ENCODE measurements at places on chromosomes 5 and 9.

DNA sequence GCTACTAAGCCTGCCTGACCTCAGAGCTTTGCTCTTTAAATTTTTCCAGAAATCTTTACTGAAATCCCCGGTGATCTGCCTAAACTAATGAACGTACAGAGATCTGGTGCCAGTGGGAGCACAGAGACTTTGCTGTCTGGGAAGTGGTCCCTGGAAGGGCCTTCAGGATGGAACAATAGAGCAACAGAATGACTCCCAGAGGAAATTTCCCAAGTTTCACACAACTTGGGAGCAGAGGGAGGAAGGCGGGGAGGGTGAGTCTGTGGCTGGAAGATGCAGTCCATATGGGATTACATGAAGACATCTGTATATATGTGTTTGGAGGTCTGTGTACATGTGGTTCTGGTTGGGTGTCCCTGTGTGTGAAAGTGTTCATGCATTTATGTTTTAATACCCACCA, 638.3 kb downstream of the CCDC171 start:
- no peak for DNase-seq

GRCh38 chr5:2262620-2263019, 379.9 kb upstream of the IRX4 start:
- DNase-seq = no peak

DNA sequence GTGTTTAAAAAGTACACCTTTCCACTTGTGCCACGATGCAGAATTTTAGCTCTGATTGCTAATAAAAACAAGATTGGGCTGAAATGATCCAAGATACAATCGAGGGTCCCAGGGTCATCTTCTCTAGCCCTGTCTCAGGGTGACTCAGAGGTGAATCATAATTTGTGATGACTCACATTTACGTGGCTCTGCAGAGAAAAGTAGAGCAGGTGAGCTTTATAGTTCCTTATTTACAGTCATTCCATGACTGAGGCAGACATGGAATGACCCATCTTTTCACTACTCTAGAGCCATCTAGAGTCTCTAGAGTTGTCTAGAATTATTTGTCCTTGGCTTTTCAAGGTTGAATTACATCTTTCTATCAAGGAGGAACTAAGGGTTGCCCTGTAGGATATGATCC, 155.2 kb downstream of the GAS1 start:
- DNase-seq = no peak

DNA sequence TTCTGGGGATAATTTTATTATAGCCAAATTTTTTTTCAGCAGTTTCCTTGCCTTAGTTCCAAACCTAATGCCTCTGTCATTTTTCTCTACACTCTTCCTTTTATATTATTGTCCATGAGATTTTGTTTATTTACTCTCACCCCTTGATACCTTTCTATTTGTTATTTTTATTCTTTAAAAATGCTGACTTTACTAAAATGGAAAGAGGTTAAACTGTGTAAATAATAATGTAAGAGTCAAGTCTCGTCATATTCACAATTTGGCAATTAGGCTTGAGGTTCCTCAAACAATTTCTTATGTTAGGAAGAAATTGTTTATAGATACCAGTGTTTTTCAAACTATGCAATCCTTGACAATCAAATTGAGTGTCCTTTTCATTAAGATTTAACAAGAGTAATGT, 428.6 kb upstream of the CDH9 start:
- DNase-seq = no peak

DNA sequence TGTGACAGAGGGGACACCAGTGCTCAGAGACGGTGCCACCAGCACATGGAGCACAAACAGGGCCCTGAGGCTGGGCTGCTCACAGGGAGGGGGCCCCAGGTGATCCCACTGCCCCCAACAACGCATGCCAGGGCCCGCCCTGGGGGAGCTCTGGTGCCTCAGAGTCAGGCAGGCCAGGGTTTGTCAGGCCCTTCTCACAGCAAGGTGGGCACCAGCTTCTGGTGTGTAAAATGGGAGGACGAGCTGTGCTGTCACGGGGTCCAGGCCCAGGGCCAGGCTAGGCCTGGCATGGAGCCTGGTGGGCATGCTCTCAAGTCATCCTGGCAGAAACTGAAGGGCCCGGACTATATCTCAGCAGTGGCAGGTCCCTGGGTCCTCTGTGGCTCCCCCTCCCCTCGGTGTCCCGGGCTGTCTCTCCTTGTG, 34.5 kb downstream of the PRRT1B start:
- no peak for DNase-seq

DNA sequence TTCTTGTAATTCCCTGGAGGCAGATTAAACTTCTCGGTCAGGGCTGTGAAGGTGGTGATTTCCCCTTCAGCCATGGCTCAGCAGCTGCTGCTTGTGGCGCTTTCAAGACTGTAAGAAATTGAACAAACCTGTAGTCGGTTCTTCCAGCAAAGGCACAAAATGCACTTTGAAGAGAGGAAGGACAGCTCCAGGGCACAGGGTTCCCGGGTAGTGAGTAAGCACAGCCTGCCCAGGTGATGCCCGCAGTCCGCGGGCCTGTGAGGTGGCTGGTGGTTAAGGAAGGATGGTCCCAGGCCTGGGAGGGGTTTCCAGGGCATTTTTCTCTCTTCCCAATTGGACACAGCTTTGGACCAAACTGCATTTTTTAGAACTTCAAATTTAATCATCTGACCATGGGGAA, 71.8 kb downstream of the FGF1 start:
- no peak for DNase-seq

All from activated CD4-positive, alpha-beta T cell treated with anti-CD3 and anti-CD28 coated beads, Interleukin-2, amount 50 U/mL, for 24 hours (primary cell).